ENCODE measurements at places on chromosomes 13 and 19.

GRCh38 chr19:18294467-18294864 lies 13.0 kb upstream of the JUND start:
- no peak for DNase-seq

DNA sequence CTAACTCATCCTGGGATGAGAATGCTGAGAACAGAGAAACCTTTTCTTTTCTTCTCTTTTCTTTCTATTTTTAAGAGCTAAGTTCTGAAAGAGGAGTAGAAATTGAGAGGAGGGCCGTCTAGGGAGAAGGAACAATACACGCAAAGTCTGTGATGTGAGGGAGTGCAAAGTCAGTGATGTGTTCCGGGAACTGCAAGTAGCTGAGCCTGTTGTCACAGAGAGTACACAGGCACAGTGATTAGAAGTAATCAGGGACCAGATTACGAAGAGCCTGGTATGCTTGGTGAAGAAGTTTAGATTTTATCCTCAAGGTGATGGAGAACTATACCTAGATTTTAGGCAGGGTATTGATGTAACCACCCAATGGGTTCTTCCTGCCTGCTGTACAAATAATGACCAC lies 32.0 kb upstream of the CXCL17 start:
- no peak for DNase-seq

- no peak for DNase-seq
Observed at GRCh38 chr19:32676186-32676894, 692 bp downstream of the RGS9BP start.

DNA sequence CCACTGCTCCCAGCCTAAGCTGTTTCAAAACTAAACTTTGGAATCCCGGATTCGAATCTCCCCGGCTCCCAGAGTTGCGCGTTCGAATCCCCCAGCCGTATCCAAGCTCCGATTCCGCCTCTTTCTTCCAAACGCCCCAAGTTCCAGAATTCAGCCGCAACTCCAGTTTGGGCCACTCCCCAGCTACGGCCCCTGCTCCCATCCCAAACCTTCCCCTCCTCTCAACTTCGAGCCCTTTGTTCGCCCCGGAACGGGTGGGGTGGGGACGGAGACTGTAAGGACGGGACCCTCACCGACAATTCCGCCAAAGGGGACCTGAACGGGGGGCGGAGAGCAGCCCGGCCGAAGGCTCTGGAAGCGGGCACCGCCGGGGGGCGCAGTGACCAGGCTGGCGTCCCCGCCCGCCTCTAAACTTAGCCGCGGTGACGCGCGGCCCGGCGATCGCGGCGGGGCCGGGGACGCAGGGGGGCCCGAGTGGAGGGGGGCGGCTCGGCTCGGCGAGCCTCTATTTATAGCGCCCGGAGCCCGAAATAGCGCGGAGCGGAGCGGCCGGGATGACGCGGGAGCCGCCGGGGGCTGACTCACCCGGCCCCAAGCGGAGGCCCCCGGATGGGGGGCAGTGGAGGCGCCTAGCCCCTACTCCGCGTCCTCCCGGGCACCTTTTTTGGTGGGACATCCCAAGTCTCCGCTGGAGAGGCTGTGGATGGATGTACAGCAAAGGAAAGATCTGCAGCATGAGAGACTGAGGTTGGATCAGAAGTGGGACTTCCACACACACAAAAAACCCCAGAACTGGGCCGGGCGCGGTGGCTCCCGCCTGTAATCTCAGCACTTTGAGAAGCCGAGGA lies 4.9 kb upstream of the ERCC1 start:
- no peak for DNase-seq

- no peak for DNase-seq
Observed at GRCh38 chr19:4971424-4971793, 2.5 kb downstream of the KDM4B start.

DNA sequence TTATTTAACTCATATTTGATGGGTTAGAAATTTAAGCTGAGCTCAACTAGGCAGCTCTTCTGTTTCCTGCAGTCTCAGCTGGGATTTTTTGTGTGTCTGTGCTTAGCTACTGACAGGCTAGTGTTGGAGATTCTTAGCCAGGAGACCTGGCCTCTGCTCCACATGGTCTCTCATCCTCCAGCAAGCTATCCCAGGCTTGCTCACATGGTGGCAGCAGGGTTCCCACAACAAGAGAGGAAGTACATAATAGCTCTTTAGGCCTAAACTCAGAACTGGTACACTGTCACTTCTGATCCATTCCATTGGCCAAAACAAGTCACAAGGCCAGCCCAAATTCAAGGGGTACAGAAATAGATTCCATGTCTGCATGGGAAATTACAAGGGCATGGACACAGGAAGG lies 406.2 kb downstream of the SUCLA2 start:
- DNase-seq, result no peak
